ENCODE measurements at places on chromosomes 1 and 21. TPM values are rescaled to one million over a fixed set of nuclear protein-coding genes. Genes with fewer than 3 reads are reported as not detected.

CGN gene
- total RNA-seq = 10.5 TPM

CSF3R gene
- 11.9 TPM for total RNA-seq

DNALI1 gene
- 19.4 TPM for total RNA-seq

PDZK1IP1 gene
- not detected for total RNA-seq

HFM1 gene
- total RNA-seq = 4.3 TPM

FAM163A gene
- total RNA-seq = 2.8 TPM

ARV1 gene
- total RNA-seq = 22.5 TPM

RASAL2 gene
- total RNA-seq = 61.1 TPM

DIO1 gene
- total RNA-seq = not detected

LCK gene
- total RNA-seq = not detected

Data from dorsolateral prefrontal cortex (tissue), 122 donors.